ENCODE measurements at places on chromosomes 1 and 21.

DNA sequence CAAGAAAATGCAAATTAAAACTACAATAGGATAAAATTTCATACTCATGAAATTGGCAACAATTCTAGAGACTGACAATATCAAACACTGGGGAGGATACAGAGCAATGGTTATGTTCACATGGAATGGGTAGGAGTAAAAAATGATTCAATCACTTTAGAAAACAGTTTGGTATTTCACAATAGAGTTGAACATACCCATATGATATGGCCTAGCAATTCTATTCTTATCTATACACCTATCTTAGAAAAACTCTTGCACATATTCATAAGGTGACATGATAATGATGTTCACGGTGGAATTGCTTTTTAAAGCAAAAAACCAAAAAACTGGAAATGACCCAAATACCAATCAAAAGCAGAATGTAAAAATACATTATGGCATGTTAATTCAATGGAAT is 28.7 kb downstream of the PHC2 start:
- no peak for DNase-seq

- no peak for DNase-seq
Observed at GRCh38 chr1:63126104-63126503, 196.3 kb upstream of the FOXD3 start.

GRCh38 chr21:43767498-43767983 is 8.6 kb downstream of the CSTB start:
- no peak for DNase-seq

GRCh38 chr1:112272101-112272772 is 123.8 kb upstream of the CTTNBP2NL start:
- no peak for DNase-seq

- peak; percentile 89 for DNase-seq
Observed at GRCh38 chr1:201916649-201917249, 28.1 kb downstream of the SHISA4 start.

- DNase-seq, result peak; percentile 58
Observed at GRCh38 chr21:33949516-33950430, 34.2 kb upstream of the ATP5PO start.

GRCh38 chr21:35053356-35054096 is 4.4 kb upstream of the RUNX1 start:
- DNase-seq, result no peak

GRCh38 chr21:33578214-33578613 is 10.3 kb downstream of the DONSON start:
- no peak for DNase-seq

DNA sequence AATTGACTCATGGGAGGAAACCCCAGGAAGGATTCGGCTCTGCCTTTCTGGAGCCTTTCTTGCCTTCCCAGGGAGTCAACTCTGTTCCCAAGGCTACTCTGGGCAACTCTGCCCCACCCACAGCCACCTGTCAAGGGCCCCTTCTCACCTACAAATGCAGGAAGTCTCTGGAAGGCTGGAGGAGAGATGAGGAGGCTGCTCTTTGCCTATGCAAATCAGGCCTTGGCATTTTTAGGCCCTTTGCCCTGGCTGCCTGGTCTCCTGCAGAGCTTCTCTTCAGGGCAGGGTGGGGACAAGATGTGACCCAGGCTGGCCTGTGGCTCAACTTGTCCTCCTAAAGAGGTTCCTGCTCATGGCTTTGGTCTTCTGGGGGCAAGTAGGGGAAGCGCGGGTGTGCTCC is 5.4 kb downstream of the SLC6A9 start:
- no peak for DNase-seq

DNA sequence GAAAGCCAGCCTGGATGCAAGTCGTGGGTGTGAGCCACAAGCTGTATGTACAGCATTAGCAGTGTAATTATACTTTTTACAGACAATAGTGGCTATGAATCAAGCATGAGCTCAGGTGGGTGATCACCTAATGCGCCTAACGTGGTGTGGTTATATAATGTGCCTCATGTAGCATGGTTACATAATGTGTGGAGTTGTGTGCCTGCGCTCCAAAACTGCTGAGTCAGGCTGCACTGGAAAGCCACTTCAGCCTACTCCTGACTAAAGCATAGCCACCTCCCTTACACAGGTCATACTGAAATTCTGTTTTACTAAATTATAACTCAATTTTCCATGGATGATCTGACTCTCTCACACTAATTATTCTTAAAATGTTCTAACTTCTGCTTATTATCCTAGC is 69.8 kb downstream of the KCNT2 start:
- no peak for DNase-seq

- DNase-seq, result no peak
Observed at GRCh38 chr21:36703626-36704280, 4.8 kb downstream of the SIM2 start.

- no peak for DNase-seq
Observed at GRCh38 chr1:33586795-33587194, 114.3 kb downstream of the ZSCAN20 start.

- DNase-seq, result no peak
Observed at GRCh38 chr1:92464588-92465255, 22.0 kb downstream of the GFI1 start.

DNA sequence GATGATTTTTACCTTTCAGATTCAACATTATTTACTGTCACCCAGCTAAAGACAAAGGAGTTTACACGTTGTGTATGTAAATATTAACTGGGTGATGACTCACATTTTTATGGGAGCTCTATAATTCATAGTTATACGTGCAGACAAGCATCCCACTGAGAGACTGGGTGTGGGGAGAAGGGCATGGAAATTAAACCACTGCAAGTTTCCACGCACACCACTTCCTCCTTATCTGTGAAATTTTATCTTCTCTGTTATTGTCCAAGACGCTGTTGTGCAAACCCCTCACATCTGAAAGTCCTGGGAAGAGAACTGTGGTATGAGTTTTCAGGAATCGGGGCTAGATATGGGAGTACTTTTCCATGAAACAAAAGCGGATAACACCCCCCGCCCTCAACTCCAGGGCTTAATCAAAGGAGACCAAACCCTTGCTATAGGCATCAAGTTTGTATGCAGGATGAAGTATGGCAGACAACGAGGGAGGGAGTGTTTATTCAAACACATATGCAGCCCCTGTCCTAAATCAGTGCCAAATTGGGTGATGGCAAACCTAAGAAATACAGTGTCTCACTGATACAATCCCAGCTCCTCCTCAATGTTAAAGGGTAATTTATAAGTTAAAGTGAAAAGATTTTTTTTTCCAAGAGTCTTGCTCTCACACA is 23.3 kb upstream of the DPT start:
- DNase-seq, result peak; percentile 55

DNA sequence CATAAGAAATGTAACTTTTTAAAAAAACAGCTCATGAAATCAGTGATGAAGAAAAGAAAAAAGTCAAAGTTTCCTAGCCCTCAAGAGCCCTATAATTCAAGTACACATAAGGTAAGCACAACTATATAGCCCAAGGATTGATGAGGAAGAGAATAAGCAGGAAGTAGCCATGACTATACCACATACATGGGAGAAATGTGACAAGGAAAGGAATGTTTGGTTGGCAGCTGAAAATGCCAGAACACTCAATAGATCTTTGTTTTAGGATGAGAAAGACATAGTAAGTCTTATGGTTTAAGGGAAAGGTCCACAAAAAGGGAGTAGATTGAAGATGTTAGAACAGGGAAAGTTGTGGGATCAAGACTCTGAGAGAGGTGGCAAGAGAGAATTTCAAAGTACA is 5.7 kb downstream of the DOCK7 start:
- no peak for DNase-seq

- no peak for DNase-seq
Observed at GRCh38 chr21:25409978-25410377, 197.3 kb downstream of the MRPL39 start.

DNA sequence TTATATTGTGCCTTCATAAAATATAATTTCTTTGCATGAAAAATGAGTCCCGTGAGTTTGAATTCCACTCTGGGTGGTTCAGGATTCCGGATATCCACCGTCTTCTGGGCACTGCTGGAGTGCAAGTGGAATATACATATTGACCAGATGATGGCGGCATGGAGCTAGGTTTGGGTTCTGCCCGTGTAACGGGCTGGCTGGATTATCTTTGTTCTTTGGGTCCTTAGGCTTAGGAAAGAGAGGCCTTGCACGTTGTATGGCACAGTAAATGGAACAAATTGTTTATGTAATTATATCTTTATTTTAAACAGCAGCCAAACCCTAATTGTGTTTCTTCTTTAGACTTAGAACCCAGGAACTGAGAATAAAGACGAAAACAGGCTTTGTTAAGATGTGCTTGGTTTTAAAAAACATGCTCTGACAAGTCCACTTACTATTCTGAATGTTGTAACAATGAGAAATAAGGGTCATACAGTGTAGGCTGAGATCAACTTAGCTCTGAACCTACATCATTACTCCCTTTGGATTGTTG is 13.5 kb upstream of the ACBD6 start:
- peak; percentile 69 for DNase-seq

DNA sequence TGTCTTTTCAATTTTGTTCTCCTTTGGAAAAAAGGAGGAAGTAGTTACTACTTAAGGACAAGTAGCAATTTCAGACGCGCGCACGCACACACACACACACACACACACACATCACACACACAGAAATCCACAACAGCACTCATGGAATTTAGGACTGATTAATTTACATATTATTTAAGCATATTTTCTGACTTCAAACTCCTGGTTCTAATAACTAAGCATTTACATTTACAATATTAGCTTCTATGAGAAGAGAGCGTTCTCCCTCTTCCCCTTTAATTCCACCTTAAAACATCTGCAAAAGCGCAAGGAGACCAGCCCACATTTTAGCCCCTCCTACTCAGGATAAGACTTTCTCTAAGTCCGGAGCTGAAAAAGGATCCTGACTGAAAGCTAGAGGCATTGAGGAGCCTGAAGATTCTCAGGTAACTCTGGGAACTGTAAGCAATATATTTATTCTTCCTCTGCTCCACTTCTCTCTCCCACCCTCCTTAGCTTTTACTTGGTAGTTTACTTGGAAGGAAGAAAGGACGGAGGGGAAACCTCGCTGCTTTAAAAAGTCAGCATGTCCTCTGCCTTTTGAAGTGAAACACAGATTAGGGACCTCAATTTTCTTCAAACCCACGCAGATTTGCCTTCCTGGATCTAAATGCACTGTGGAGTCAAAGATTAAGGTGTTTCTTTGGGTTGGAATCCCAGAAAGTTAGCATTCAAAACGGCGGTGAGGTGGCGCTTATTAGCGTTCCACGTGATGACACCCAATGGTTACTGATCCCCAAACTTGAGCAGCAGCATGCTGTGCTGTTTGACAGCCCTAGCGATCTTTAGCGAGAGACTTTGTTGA is at the start of gene PLA2G4A:
PLA2G4A (plus strand) TSS at position 339 of the 844 bp plus-strand sequence. CDS start 25,406 bp downstream, outside the sequence.
- peak; percentile 82 for DNase-seq

DNA sequence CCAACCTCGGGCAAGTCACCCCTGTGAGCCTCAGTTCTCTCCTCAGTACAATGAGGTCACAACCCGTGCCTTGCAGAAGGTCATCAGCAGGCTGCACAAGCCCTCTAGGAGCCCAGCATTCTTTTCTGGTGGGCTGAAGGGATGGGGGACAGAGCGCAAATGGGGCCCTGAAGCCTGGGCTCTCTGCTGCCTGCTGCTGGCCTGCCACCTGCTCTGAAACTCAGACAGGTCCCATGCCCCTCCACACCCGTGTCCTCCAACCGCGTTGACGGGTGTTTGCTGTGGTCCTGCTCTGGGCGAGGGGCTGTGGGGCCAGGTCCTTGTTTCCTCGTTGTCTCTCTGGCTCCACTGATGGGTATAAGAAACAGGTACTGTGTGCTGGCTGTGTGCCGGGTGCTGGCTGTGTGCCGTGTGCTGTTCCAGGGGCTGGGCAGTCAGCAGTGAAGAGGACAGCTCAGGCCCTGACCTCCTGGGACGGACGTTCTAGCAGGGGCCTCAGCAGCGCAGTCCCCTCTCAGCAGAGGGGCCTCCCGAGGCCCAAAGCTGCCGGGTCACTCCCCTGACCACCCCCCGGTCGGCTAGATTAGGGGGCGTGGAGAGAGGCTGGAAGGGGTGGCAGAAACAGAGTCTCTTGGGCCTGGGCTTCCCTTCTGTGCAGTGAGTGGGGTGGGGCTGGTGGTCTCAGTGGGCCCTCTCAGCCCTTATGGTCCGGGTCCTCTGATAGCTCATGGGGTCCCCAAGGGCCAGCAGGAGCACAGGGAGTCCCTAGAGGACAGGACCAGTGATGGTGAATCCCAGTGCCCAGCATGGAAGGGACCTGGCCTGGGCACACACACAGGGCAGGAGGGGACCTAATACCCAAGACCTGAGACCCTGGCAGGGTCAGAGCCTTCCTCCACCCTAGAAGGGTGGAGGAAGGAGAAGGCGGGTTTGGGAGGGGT is 42.1 kb downstream of the DMRTB1 start:
- DNase-seq, result no peak

DNA sequence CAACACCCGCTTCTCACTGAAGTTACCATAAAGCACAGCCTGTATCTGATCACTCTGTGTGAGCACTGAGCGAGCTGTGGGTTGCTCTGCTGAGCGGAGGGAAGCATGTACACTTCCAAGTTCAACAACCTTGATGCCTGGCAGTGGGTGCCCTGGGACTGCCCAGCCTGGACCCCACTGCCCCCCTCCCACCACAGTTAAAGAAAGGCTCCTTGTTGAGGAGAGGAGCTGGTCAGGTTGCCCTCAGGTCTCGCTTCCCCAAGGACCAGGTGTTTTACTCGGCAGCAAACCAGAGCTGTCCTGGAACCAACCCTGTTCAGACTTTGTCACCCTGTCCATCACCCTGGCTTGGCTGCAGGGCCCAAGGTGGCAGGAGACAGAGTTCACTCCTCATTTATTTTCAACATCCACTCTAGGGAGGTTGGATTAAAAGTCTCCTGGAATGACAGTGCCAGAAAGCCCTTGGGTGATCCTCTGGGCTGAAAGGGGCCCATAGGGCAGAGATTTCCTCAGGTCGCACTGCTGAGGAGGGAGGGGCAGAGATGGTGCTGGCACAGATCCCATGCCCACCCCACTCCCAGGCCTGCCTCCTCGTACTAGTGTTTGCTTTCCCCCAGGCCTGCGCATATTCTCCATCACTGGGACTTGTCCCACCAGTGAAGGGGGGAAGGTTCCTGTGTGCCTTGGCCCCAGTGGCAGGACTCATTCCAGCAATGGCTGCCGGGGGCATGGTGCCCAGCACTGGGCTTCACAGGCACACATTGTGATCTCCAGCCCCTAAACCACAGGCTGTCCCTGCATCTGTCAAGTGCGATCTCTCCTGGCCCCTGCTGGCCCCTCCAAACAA is 101.7 kb downstream of the TRABD2B start:
- DNase-seq, result no peak

GRCh38 chr1:18142471-18142870 is 34.9 kb downstream of the IGSF21 start:
- no peak for DNase-seq

- no peak for DNase-seq
Observed at GRCh38 chr1:168917309-168917708, 188.3 kb upstream of the DPT start.

DNA sequence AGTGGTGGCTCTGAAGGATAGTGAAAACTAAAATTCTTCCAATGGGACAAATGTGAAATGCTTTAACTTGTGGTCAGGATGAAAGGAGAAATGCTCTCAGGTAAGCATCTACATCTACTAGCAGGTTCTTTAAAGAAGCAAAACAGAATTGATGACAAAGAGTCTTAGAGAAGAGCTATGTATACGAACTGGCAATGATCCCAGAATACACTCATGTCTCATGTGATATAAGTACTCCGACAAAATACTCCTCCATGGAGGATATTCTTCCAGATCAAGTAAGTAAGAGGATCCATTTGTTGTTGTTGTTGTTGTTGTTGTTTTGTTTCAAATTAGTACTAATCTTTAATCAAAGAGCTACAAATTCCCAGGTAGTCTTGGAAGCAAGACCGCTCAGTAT is 174.0 kb upstream of the ATP1B1 start:
- DNase-seq, result no peak
